ENCODE measurements at places on chromosomes 1 and 21.

DNA sequence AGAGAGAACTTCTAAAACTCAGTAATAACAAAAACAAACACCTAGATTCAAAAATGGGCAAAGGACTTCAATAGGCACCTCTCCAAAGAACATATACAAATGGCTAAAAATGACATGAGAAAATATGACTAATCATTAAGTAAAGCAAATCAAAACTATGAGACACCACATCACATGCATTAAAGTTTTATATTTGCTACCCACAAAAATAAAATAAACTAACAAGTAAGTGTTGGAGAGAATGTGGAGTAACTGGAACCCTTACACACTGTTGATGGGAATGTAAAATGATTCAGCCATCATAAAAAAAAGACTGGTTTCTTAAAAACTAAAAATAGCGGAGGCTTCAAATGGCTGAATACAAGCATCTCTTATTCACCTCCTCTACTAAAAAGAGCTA, 262.1 kb upstream of the PKN2 start:
- DNase-seq = no peak

DNA sequence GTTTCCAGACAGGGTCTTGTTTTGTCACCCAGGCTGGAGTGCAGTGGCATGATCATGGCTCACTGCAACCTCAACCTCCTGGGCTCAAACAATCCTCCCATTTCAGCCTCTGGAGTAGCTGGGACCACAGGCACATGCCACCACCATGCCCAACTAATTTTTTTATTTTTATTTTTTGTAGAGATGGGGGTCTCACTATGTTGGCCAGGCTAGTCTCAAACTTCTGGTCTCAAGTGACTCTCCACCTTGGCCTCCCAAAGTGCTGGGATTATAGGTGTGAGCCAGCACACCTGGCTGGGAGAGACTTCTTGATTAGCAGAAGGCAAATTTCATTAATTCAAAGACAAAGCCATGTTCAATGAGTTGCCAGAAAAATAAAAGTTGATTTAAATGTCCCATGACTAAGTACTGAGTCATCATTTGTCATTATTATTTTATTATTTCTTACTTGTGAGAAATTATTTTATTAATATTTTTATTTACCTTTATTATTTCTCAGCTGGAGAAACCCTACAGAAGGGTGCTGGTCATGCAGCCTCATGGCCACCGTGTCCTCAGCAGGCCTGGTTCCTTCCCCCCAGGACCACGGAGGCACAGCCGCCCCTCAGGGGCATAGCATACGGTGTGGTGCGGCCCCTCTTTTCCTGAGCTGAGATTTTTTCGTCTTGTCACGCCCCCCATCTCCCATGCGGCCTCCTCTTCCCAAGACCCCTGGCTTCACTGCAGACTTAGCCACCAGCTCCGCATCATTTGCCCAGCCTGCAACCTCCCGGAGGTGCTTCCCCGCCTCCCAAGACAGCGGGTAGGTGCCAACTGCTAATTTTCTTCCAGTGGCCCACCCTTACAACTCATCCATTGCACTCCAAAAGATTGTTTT, 55.3 kb upstream of the SIM2 start:
- DNase-seq = no peak

DNA sequence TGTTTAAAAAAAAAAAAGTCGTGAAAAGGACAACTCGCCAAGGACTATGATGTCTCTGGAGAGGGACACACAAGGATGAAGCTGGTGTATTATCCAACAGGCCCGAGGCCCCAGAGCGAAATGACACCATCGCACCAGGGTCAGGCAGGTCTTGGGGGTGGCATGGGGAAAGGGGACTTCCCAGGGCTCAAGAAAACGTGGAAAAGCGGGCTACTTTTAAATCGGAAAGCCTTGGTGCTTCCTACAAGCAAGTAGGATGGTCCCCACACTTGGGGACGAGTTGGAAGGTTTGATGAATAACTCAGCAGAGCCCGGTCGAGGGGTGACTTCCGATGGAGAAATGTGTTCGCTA, 505 bp upstream of the GNPAT start:
- DNase-seq = no peak

GRCh38 chr21:35197992-35198431, 148.9 kb upstream of the RUNX1 start:
- no peak for DNase-seq

GRCh38 chr1:224411766-224412165, 22.8 kb downstream of the WDR26 start:
- DNase-seq = no peak

- no peak for DNase-seq
These were observed 5.1 kb downstream of the TNFRSF8 start for GRCh38 chr1:12067900-12068821.

- no peak for DNase-seq
These were observed 25.7 kb downstream of the VPS26C start for GRCh38 chr21:37241426-37241825.

GRCh38 chr1:227280836-227281235, 37.5 kb downstream of the CDC42BPA start:
- no peak for DNase-seq

DNA sequence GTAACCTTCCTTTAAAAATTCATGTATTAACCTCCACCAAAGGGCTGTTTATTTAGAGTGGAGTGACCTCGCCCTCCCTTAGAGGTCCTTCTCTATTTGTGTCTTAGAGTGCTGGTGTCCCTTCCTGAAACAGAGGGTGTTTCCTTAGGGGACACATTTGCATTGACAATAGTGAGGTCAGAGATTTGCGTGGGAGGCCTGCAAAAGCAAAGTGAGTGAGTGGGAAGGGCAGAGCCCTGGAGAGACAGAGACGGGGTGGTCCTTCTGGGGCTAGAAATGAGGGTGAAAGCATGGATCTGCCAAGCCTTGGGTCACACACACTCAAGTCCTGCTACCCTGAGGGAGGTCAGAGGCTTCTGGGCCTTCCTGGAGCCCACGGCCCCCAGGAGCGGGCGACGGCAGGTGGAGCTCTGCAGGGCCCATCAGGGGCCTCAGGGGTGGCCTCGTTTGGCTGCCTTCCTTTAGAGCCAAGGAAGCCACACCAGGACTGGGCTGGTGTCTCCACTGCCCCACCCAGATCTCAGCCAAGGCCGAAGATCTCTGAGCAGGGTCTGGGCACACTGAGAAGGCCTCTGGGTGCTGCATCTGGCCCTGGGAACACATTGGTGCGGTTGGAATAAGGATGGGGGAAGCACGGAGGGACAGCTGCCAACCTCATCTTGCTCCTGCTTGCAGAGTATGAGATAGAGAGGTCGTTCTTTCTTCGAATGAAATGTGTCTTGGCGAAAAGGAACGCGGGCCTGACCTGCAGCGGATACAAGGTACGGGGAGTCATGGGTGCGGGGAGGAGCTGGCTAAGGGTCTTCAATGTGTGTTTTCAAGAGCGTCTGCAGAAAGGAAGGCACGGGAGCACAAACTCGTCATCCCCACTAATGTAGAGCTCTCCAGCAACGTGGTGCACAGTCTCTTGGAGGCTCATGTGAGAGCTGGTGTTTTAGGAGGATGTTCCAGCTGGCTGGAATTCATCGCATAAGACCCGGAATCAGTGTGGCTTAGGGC, 23.8 kb downstream of the SIM2 start:
- DNase-seq = no peak

- DNase-seq = no peak
These were observed 217.9 kb downstream of the CTH start for GRCh38 chr1:70628973-70629372.

Measured in MV-4-11 (cell line).